Stimulated activated CD4-positive, alpha-beta T cell treated with anti-CD3 and anti-CD28 coated beads, Interleukin-1b, Interleukin-23, amount 100 ng/mL, for 1 hour (primary cell): ENCODE measurements at places on chromosomes 1 and 21.

- no peak for DNase-seq
These were observed 55.3 kb downstream of the RRAGC start for GRCh38 chr1:38804062-38804886.

DNA sequence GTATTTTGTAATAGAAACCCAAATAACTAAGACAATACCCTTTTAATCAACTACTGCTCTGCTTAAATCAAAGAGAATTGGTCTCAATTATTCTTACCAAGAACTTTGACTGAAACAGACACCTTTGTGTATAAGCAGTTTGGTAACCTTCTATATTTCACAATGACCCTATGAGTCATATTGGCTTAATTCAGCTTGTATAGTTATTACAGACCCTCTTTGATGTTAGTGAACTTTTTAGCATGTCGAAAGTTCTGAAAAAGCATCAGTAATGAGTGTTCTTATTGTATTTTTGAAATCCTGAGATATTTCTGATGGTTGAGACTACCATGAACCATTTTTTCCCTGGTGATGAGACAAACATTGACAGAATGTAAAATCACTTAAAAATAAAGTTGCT, 43.3 kb upstream of the RABGAP1L start:
- no peak for DNase-seq

- DNase-seq = no peak
These were observed 37.3 kb upstream of the RUNX1 start for GRCh38 chr21:35086357-35086756.

DNA sequence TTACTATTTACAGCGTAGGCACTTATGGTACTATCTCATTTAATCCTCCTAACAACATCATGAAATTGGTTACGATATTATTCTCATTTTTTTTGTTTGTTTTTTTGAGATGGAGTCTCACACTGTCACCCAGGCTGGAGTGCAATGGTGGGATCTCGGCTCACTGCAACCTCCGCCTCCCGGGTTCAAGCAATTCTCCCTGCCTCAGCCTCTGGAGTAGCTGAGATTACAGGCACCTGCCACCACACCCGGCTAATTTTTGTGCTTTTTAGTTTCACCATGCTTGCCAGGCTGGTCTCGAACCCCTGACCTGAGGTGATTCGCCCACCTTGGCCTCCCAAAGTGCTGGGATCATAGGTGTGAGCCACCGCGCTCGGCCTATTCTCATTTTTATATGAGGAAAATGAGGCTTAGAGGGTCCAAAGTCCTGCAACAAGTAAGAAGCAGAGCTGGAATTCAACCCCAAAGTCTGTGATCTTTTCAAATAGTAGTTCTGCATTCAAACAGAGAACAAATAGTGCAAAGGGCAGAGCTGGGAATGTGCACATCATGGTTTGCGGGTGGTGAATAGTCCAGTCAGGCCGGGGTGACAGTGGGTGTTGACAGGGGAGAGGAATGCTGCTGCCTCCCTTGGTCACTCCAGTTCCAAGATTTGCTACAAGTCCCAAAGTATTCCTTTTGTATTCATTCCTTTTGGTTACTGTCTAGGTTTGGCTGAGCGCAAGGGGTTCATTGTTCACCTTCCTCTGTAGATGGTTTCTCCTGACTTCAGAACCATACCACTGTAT, 4.6 kb downstream of the PRUNE1 start:
- no peak for DNase-seq

GRCh38 chr1:23424293-23425192, at the start of gene TCEA3:
Gene TCEA3, minus strand, starts transcription at chr1:23424748. Its CDS starts 115 bp downstream, at chr1:23424633.
- no peak for DNase-seq

GRCh38 chr1:86258101-86258500, 101.5 kb upstream of the COL24A1 start:
- DNase-seq = no peak

DNA sequence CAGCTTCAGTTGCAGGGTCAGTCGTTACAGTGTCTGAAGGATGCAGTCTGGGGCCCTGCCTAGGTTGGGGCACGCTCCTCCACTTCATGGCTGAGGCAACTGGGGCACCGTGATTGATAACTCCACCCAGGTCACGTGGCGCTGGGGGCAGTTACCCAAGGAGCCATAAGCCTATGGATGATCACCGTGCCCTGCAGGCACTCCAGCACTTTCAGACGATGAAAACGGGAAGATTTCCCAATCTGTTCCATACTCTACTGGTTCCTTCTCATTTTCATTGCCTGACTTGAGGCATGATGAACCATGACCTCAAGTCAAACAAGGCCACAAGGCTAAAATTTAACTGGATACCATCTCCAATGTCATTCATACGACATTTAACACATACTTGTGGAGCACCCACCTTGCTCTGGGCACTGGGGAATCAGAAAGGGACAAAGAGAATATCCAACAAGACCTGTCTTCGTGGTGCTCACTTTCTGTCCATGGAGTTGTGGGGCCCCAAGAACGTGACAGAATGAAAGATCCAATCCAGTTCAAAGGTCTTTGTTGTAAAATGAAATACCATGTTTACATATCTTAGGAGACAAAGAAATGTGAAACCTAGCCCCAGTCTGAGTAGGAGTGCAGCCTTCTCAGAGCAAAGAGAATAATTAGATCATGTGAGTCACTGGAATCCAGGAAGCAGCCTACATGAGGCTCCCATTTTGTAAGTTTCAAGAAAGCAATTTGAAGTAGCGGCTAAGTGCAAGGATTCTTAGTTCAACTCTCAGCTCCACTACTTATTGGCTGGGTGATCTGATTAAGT, 39.4 kb upstream of the SPOCD1 start:
- DNase-seq = no peak

- no peak for DNase-seq
These were observed 289.8 kb downstream of the NTNG1 start for GRCh38 chr1:107430540-107431228.
